ENCODE measurements at places on chromosomes 13 and 19.

DNA sequence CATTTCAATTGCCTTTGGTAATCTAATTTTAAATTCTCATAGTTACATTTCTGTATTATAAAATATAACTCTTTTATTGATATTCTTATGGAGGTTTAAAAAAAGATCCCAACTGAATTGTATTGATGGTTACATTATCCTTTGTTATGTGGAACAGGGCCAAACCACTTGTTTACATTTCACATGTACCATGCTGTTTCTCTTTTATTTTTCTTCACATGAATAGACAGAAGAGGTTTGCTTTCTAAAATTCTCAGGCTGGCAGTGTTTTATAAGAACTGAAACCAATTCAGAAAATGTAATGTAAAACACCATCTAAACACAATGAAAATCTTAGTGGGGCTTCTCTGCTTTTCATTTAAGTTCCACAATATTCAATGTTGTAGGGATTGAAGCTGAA, 122.5 kb downstream of the GPC5 start:
- no peak for DNase-seq

GRCh38 chr19:3852614-3853254, 16.1 kb downstream of the ZFR2 start:
- DNase-seq, result no peak

DNA sequence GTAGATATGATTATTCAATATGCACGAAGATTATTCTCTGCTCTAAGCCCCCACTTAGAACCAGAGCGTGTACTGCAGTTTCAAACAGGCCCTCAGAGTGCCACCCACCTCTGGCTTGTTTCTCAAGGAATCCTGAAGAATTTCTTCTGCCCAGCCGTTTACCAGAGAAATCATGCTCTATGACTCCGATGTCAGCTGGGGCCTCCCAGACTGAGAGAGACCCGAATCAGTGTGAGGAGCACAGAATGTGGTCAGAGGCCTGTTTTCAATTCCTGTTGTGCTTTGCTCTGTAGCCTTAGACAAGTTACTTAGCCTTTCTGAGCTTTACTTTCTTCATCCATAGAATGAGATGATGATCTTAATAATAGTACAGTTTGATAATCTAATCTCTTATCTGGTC, 5.5 kb downstream of the PNMA8C start:
- no peak for DNase-seq

DNA sequence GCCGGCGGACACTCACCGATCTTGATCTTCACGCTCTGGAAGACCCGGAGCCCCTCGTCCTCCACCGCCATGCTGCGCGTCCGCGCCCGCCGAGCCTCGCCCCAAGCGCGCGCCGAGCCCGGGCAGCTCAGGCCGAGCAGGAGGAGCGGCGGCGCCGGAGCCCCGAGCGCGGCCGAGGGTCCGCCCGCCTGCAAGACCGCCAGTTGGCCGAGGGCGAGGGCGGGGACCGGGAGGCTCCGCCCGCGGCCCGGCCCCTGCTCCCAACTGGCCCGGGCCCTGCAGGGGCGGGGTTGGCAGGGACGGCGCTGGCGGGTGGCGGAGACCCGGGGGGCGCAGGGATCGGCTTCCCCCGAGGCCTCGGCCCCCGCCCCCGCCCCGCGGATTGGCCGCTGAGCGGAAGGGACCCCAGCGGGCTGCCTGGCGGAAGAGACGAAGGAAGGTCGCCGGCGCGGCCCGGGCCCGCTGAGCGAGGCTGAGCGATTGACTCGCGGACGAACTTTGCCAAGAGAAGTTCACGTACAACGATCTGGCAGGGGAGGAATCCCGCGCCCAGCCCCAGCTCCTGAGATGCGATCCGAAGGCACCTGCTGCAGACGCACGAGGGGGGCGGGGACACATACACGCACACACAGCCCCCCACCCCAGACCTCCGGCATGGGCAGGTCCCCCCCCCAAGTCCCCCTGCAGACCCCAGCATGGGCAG, at the start of gene RASA3:
RASA3 (minus strand) TSS at position 205 of the 703 bp plus-strand sequence; CDS start at position 71, 134 bp downstream.
- DNase-seq, result peak; percentile 29

GRCh38 chr13:28173793-28174192, 35.4 kb downstream of the PAN3 start:
- DNase-seq, result no peak

GRCh38 chr13:100515410-100515800, 73.2 kb downstream of the GGACT start:
- no peak for DNase-seq

DNA sequence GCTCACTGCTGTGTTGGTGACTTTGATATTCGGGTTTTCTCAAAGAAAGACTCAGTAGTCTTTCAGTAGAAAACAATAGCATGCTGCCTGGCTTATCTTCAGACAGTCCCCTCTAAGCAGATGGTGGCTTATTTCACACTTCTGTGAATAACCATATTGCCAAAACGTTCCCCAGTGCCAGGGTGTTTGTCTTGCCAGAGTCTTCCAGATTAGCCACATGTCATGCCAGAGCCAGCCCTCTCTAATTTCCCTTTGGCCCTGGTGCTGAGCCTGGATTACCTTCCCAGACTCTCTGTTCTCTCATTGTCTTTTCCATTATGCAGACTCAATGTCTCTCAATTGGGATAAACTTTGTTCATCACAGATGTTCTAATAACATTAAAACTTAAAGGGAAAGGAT, 488.0 kb upstream of the ATXN8OS start:
- DNase-seq, result no peak

GRCh38 chr13:60772726-60773125, 375.7 kb downstream of the TDRD3 start:
- no peak for DNase-seq

- DNase-seq, result no peak
These were observed 77.4 kb downstream of the SLC15A1 start for GRCh38 chr13:98675066-98675465.

DNA sequence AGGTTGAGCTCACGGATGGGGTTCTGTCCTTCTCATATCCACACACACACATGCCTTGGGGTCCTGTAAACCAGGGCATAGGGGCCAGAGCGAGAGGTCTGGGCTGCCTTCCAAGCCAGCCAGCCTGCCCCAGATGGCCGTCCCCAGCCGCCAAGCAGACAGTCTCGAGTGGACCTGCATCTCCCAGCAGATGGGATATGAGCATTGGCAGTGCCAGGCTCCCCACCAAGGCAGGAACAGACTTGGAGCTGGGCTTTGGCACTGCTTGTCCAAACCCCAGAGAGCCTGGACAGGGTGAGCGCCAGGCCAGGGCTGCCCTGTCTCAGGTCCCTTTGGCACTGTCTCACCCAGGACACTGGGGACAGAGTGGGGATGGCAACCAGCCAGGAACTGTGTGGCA, 130.4 kb downstream of the DPF1 start:
- peak; percentile 23 for DNase-seq

DNA sequence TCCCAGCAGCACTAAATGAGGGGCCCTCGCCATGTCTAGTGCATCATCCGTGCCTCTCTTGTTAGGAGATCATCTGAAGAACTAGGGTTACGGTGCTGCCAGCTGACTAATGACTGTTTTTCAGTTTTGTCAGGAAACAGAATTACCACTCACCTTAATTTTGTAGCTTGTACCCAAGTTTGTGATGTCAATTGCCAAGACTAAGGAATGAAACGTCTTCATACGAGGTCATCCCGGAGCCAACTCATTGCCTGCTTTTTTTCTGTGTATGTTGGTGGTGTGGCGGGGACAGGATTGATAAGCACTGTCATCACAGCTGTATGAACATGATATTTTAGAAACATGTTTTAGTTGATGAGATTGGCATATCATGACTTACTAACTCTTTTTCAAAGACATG, 100.6 kb downstream of the TNFRSF19 start:
- no peak for DNase-seq

DNA sequence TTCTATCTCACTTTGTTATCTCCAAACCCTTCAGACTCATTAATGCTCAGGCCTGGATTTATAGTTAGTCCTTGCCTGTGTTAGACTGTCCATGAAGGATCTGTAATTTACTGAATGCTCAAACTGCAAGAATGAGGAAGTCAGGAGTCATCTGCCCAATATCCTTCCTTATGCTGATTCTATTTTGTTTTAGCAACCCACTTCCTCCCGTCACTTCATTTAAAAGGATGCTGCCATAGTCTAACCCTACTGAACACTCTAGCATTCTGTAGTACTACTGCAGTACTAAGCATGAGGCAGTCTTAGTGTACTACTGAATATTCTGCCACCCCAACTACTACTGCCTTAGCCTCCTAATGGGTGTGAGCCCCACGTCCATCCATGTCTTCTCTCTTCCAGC, 1.5 kb downstream of the FCAR start:
- no peak for DNase-seq

Data from amygdala (tissue), 56 donors.